ENCODE measurements at places on chromosomes 13 and 19. TPM values are rescaled to one million over a fixed set of nuclear protein-coding genes. Genes with fewer than 3 reads are reported as not detected.

Gene BRME1
- 0.35 TPM for total RNA-seq

Gene FPR1
- total RNA-seq: 0.40 TPM

Gene DHDH
- 1.7 TPM for total RNA-seq

Gene NALCN
- 10.2 TPM for total RNA-seq

Gene MARCHF2
- total RNA-seq: 186 TPM

Gene CD37
- not detected for total RNA-seq

Gene ZNF490
- 10.2 TPM for total RNA-seq

DNA sequence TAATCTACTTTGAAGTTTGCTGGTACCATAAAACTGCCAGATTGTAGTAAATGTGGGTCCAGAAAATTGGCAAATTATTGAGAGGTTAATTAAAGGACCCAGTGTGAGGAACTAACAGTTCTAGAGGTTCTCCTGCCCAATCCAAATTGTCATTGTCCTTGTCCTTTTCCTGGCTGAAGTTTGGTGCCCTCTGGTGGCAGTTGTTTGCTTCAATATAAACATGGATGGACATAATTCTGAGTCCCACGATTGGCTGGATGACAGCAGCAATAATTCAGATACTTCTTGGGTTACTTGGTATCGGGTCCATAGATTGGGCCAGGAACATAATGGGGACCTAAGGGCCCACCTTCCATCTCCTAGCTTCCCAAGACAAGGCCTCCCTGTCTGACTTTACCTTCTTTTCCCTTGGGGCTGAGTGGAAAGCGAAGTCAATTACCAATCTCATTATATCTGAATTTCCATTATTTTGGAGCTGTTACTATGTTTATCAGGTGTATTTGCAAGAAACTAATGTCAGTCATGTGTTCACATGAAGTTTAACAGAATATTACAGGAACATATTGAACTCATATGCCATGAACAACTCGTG lies 33.8 kb upstream of the GARRE1 start:
- peak; percentile 63 for DNase-seq

DNA sequence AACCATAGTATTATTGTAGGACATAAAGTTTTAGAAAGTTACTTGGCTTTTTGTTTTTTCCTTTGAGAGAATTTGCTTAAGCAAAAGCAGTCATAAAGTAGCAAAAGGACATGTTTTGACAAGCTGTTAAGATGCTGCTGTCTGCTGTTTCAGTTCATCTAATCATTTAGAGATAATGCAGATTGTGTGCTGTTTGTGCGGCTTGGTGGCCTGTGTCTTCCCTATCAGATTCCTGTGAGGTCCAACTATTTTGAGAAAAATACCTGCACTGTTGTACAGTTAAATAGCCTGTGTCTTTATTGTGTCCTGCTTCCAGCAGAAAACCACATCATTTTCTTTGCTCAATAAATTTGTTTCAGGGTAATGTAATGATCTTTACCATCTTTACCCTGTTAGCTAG lies 20.0 kb downstream of the UCHL3 start:
- DNase-seq: no peak

DNA sequence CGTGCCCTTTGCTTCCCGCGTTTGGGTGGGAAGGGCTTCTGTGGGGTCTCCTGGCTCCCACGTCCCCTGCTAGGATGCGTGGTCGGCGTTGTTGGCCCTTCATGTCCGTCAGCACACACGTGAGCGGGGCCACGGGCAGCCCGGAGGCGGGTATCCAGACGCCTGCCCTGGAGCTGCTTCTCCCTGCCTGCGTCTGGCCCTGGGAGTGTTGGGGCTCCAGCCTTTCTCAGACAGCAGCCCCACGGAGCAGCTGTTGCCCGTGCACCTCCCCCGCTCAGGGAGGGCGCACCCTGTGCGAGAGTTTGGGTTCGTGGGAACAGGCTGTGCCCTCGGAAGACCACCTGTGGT lies 14.5 kb downstream of the DAZAP1 start:
- DNase-seq: no peak

GRCh38 chr19:50710094-50710493 lies 9.5 kb downstream of the SHANK1 start:
- DNase-seq: no peak

GRCh38 chr13:51618626-51619025 lies 34.4 kb downstream of the WDFY2 start:
- peak; percentile 80 for DNase-seq

DNA sequence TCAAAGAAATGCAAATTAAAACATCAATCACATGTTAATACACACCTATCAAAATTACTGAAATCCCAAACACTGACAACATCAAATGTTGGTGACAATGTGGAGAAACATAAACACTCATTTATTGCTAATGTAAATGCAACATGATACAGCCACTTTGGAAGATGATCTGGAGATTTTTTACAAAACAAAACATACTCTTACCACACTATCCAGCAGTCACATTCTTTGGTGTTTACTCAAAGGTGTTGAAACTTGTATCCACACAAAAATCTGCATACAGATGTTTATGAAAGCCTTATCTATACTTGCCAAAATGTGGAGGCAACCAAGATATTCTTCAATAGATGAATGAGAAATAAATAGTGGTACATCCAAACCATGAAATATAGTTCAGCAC lies 1219.5 kb upstream of the PCDH20 start:
- no peak for DNase-seq

- no peak for DNase-seq
Measured at GRCh38 chr13:37047846-37048245, 11.6 kb downstream of the SUPT20H start.

- DNase-seq: peak; percentile 22
Measured at GRCh38 chr13:99045396-99045795, 67.5 kb upstream of the DOCK9 start.

- no peak for DNase-seq
Measured at GRCh38 chr13:58619396-58620113, 988.0 kb downstream of the PCDH17 start.

- DNase-seq: peak; percentile 96
Measured at GRCh38 chr13:80276371-80277289, 64.3 kb downstream of the SPRY2 start.

DNA sequence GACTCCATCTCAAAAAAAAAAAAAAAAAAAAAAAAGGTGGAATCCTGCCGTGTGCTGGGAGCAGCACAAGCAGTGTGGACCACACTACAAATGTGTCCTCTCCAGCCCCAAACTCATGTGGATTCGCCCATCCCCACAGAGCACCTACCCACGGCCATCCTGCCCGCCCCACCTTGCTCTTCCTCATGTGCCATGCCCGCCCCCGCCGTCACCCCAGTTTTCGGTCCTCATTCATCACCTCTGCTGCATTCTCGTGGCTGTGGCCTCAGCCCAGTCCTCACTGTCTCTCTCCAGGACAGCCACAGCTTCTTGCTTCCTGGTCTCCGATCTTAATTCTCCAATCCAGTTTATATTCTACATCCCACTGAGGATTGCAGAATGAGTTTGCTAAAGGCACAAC lies 80.0 kb upstream of the TM9SF2 start:
- DNase-seq: no peak

GRCh38 chr19:32041681-32042292 lies 303.6 kb upstream of the ZNF507 start:
- no peak for DNase-seq

GRCh38 chr19:6516018-6516658 lies 14.0 kb upstream of the TUBB4A start:
- peak; percentile 91 for DNase-seq

GRCh38 chr19:45130888-45131615 lies 29.7 kb downstream of the NKPD1 start:
- DNase-seq: peak; percentile 36

GRCh38 chr13:94309997-94310855 lies 169.3 kb downstream of the DCT start:
- peak; percentile 76 for DNase-seq

- peak; percentile 57 for DNase-seq
Measured at GRCh38 chr19:13938301-13939064, at the start of gene PODNL1. Gene PODNL1 (minus strand): TSS chr19:13938417. CDS start chr19:13938181, 236 bp downstream.

GRCh38 chr19:17519967-17520366 lies 8.5 kb downstream of the PGLS start:
- DNase-seq: no peak

DNA sequence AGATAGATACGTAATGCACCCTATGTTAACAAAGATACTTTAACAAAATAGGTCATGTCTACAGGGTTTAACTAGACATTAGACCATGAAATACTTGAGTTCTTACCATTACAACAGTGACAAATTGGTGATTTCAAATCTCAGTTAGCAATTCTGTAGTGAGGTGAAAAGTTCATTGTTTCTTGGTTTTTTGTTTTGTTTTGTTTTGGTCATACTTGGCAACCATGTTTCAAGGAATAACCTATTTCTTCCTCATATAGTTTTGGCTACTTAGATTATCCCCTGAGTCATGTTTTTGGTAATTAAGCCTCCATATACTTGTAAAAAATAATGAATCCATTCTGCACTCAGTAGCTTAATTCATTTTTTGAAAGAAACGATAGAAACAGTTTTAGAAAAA lies 1200.4 kb downstream of the DIAPH3 start:
- DNase-seq: peak; percentile 46

DNA sequence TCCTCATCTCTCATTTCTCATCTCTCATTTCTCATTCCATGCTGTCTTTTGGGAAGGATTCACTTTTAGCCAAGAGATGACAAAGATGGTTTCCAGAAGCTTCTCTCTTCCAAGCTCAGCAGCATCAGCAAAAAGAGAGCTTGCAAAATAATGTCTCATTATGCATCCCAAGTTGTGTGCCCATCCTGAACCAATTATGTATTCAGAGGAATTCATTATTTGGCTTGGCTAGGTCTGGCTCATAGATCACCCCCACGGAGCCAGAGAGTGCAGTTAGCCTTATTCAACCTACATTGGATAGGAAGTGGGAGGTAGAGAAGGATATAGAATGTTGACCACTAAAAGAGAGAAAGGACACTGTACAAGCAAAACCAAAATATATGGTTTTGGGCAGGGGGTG lies 5.4 kb upstream of the OLFM2 start:
- DNase-seq: no peak

- DNase-seq: peak; percentile 80
Measured at GRCh38 chr19:11339254-11340098, at the start of gene RAB3D. Gene RAB3D (minus strand): TSS chr19:11339657. CDS start chr19:11337399, 2,258 bp downstream.

- DNase-seq: no peak
Measured at GRCh38 chr13:79646880-79647279, 165.9 kb downstream of the NDFIP2 start.

GRCh38 chr19:5001615-5002014 lies 32.7 kb downstream of the KDM4B start:
- no peak for DNase-seq

- no peak for DNase-seq
Measured at GRCh38 chr13:78680576-78681350, 21.8 kb upstream of the OBI1 start.

- DNase-seq: peak; percentile 66
Measured at GRCh38 chr13:83286737-83287136, 595.5 kb downstream of the SLITRK1 start.

All from renal cortical epithelial cell (primary cell).